Heart right ventricle (tissue), 16 donors: ENCODE measurements at places on chromosomes 11 and 22.
A peak's percentile ranks its signal among the peaks of the same experiment; 100 is the strongest.

- no peak overlapping the region for H3K4me3 ChIP-seq
- no peak overlapping the region for H3K27ac ChIP-seq
- DNase-seq, result no peak
- H3K36me3 ChIP-seq, result no peaks in the 10 kb centered on the region
Observed at GRCh38 chr11:65811764-65812475, 21.8 kb upstream of the SNX32 start.

- H3K4me3 ChIP-seq, result no peak overlapping the region
- peaks cover 11% of the 10 kb centered on the region for H3K27me3 ChIP-seq
- H3K4me1 ChIP-seq, result no peaks in the 10 kb centered on the region
- H3K27ac ChIP-seq, result no peak overlapping the region
- no peak for DNase-seq
Observed at GRCh38 chr22:44839721-44840120, 87.3 kb downstream of the ARHGAP8 start.

DNA sequence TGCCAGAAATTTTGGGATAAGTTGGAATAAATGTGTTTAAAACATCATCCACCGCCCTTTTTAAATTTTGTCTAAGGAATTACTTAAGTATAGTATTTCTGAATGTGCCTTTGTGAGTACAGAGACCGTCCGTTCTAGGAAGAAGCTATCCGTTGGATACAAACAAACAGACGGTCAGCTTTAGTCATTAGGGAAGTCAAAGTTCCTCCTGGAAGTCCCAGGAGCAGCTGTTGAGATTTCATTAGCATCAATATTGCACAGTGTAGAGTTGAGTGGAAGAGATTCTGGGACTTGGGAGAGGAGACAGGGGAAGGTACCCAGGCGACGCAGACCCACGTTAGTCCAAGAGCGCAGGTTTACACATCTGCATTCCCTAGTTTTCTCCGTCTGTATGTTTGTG is 15.7 kb upstream of the ADSL start:
- DNase-seq, result no peak
- H3K4me1 ChIP-seq, result peaks cover 53% of the 10 kb centered on the region
- no peaks in the 10 kb centered on the region for H3K27me3 ChIP-seq
- H3K4me3 ChIP-seq, result no peak overlapping the region
- no peak overlapping the region for H3K27ac ChIP-seq
- no peaks in the 10 kb centered on the region for H3K36me3 ChIP-seq

- no peaks in the 10 kb centered on the region for H3K36me3 ChIP-seq
- no peak overlapping the region for H3K27ac ChIP-seq
- H3K4me3 ChIP-seq, result no peak overlapping the region
- H3K27me3 ChIP-seq, result no peaks in the 10 kb centered on the region
- H3K4me1 ChIP-seq, result peaks cover 99% of the 10 kb centered on the region
Observed at GRCh38 chr11:68469122-68469521, 8.6 kb downstream of the PPP6R3 start.

DNA sequence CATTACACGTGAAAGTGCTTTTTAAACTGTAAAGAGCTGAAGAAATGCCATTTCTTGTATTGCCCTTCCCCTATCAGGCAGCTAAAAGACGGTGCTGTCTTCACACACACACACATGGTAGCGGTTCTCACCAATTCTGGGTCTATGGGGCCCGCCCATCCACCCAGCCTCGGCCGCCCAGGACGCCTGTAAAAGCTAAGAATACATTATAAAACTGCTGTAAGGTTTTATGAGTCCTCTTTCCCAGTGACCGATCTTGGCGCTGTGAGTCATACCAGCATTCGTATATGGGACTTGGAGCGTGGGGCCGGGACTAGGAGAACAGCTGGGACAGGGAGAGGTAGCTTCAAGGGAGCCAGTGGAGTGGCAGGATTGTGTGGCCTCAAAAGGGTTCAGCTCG is 149.7 kb upstream of the CADM1 start:
- no peak overlapping the region for H3K4me3 ChIP-seq
- H3K27me3 ChIP-seq, result no peaks in the 10 kb centered on the region
- no peaks in the 10 kb centered on the region for H3K36me3 ChIP-seq
- H3K27ac ChIP-seq, result no peak overlapping the region

DNA sequence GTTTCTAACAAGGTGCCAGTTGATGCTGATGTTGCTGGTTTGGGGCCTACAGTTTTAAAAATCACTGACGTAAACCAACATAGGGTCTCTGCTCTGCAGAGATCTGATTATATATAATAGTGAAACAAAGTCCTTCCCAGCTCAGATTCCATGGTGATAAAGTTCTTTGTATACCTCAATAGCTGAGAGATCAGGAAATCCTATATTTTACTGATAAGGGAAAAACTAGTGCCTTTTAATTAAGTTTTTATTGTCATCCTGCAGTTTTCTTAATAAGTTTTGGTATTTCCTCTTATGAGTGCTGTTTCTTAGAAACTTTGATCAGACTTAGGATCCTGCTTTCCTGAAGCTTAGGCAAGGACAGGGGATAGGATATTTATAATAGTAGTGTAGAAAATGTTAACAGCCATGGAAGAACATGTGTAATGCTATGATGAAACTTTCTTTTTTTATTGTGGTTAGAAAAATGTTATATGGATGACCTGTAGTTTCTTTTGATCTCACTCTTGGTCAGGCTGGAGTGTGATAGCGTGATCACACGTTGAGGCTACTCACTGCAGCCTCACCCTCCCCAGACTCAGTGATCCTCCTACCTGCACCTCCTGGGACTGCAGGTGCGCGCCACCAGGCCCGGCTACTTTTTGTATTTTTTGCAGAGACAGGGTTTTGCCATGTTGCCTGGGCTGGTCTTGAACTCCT is 14.1 kb downstream of the CAPRIN1 start:
- no peak overlapping the region for H3K27ac ChIP-seq
- no peaks in the 10 kb centered on the region for H3K36me3 ChIP-seq
- no peak for DNase-seq
- H3K27me3 ChIP-seq, result no peaks in the 10 kb centered on the region
- H3K4me1 ChIP-seq, result peaks cover 68% of the 10 kb centered on the region
- H3K4me3 ChIP-seq, result no peak overlapping the region

DNA sequence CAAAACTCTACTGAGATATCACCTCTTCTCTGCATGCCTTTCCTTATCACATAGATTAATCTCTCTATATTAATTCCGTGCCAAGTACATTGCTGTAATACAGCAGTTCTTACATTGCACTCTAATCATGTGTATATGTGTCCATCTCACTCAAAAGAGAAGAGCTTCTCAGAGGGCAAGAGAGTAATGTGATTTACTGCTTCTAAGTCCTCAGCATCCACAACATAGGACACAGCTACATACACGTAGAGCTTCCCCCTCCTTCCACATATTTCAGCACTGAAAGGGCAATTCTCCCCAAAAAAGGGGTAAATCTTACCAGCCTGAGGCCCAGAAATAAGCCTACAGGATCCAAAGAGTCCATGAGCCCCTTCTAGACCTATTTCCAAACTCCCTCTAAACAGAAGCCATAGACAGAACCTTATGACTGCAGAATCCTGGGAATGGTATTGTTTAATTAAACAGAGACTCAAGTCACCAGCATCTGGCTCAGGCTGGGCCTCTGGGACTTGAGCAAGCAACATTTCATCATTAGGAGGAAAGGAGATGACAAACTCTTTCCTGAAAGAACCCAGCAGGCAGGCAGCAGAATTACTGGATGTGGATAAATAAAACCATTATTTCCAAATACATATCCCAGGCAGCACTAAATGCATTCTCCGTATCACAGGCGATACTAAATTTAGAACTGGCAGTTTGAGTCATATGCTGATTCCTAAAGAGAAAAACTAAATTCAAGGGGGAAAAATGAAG is 87.2 kb downstream of the KCNC1 start:
- no peaks in the 10 kb centered on the region for H3K36me3 ChIP-seq
- peak; percentile 21 for DNase-seq
- no peaks in the 10 kb centered on the region for H3K27me3 ChIP-seq
- peak overlapping the region; percentile 46 for H3K27ac ChIP-seq

GRCh38 chr11:19988598-19988997 is 171.7 kb downstream of the DBX1 start:
- no peak overlapping the region for H3K4me3 ChIP-seq
- no peaks in the 10 kb centered on the region for H3K27me3 ChIP-seq
- H3K36me3 ChIP-seq, result peaks cover 13% of the 10 kb centered on the region
- peak overlapping the region; percentile 69 for H3K27ac ChIP-seq
- peaks cover 28% of the 10 kb centered on the region for H3K4me1 ChIP-seq
- peak; percentile 18 for DNase-seq

- no peaks in the 10 kb centered on the region for H3K4me1 ChIP-seq
- H3K4me3 ChIP-seq, result no peak overlapping the region
- no peak for DNase-seq
- H3K36me3 ChIP-seq, result no peaks in the 10 kb centered on the region
Observed at GRCh38 chr11:107844041-107844440, 14.5 kb downstream of the SLC35F2 start.

DNA sequence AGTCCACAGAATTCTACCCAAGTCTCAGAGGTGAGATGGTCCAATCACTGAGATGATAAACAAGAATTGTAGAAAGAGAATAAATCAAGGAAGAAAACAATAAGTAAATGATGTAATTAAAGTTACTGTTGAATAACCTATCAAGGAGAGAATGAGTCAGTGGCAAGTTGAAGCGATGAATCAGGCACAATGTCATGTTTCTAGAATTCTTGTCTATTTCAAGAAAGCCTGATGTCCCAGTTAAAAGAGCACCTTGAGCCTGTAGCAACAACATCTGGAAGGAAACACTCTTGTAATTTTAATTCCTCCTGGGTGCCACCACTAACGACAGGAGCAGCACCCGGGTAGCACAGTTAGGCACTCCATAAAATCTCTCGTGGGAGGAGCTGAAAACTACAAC is 67.9 kb upstream of the SLC35C1 start:
- no peak for DNase-seq
- H3K27me3 ChIP-seq, result no peaks in the 10 kb centered on the region
- H3K27ac ChIP-seq, result no peak overlapping the region
- H3K4me3 ChIP-seq, result no peak overlapping the region
- H3K36me3 ChIP-seq, result no peaks in the 10 kb centered on the region

DNA sequence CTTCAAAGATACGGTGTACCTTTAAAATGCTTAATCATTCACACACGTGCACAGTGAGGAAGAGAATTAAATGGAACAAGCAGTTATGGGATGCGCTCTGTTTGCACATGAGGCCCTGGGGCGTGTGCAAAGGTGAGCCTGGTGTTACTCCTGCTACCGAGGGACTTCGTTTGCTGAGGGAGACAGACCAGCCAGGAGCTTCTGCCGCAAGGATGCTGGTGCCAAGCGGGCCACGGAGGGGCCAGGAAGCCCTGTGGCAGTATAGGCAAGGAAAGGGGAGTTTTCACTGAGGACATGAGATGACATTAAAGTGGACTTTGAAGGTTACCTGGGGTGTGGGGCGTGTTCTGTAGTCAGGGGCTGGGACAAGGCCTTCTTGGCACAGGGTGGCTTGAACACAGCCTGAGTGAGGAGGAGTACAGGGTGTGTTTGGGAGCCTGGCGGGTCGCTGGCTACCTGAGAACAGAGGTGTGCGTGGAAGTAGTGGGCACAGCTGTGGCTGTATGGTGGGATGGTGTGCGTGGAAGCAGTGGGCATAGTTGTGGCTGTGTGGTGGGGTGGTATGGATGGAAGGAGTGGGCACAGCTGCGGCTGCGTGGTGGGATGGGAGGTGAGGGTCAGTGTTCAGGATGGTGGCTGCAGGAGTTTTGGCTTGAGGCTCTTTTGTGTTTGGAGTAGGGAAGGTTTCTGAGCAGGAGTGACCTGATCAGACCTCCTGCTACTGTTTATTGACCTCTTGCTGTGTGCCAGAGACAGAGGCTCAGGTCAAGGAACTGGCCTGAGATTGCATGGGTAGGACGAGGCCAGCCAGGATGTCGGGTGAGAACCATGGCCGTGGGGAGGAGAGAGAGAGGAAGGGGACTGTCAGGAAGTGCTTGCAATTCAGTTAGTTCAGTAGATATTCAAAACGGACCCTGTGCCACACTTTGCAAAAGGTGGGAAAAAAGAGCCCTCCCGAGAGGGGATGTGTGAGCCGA is 13.7 kb downstream of the TBC1D22A start:
- H3K4me1 ChIP-seq, result peaks cover 34% of the 10 kb centered on the region
- no peak overlapping the region for H3K4me3 ChIP-seq
- no peak for DNase-seq

- no peaks in the 10 kb centered on the region for H3K36me3 ChIP-seq
- H3K4me3 ChIP-seq, result no peak overlapping the region
- no peak for DNase-seq
- peaks cover 8% of the 10 kb centered on the region for H3K27me3 ChIP-seq
- no peaks in the 10 kb centered on the region for H3K4me1 ChIP-seq
- H3K27ac ChIP-seq, result no peak overlapping the region
Observed at GRCh38 chr22:39925909-39926679, 25.2 kb downstream of the GRAP2 start.

- no peaks in the 10 kb centered on the region for H3K4me1 ChIP-seq
- DNase-seq, result no peak
- H3K27ac ChIP-seq, result no peak overlapping the region
- H3K4me3 ChIP-seq, result no peak overlapping the region
- H3K36me3 ChIP-seq, result no peaks in the 10 kb centered on the region
Observed at GRCh38 chr11:7690648-7691047, 15.6 kb downstream of the OVCH2 start.

- no peak for DNase-seq
- peaks cover 20% of the 10 kb centered on the region for H3K4me1 ChIP-seq
- H3K36me3 ChIP-seq, result peaks cover 82% of the 10 kb centered on the region
Observed at GRCh38 chr11:68923614-68924013, 19.9 kb downstream of the IGHMBP2 start.

- no peak overlapping the region for H3K4me3 ChIP-seq
- no peak for DNase-seq
- H3K36me3 ChIP-seq, result no peaks in the 10 kb centered on the region
- H3K27me3 ChIP-seq, result no peaks in the 10 kb centered on the region
- H3K4me1 ChIP-seq, result peaks cover 44% of the 10 kb centered on the region
Observed at GRCh38 chr11:86182976-86183584, 61.5 kb upstream of the EED start.

- H3K4me3 ChIP-seq, result no peak overlapping the region
- no peaks in the 10 kb centered on the region for H3K36me3 ChIP-seq
- no peak for DNase-seq
- no peaks in the 10 kb centered on the region for H3K27me3 ChIP-seq
- H3K4me1 ChIP-seq, result no peaks in the 10 kb centered on the region
Observed at GRCh38 chr22:23501261-23501619, 78.8 kb downstream of the IGLL1 start.

DNA sequence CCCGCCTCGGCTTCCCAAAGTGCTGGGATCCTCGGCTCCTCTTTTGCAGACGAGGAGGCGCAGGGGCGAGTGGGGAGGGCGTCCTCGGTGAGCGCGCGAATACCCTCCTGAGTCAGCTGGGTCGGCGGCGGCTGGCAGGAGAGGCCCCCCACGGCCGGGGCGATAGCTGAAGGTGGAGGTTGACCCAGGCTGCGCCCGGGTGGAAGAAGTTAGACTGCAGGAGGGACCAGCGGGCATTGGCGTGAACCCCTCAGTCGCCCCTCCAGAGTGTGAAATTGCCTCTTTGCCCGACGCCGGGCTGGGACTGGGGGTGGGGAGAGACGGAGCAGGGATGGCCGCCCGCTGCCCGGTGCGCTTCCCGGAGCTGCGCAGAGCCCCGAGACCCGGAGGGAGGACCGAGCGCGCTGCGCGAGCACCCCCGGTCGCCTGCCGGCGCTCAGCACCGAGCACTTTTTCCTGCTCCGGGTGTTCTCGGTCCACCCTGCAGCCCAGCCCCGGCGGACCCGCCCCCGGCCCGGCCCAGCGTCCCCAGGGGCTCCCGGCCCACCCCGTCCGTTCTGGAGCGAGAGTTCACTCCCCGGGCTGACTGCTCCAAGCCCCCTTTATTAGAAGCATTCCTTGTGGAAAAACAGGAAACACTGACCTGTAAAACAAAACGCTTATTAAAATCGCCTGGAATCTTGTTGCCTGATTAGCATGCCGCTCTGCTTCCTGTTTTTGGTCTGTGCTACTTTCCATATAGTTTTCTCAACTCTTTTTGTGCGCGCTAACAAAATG is 13.7 kb upstream of the CPT1A start:
- H3K27me3 ChIP-seq, result peaks cover 5% of the 10 kb centered on the region
- H3K4me1 ChIP-seq, result peaks cover 16% of the 10 kb centered on the region
- no peaks in the 10 kb centered on the region for H3K36me3 ChIP-seq
- H3K4me3 ChIP-seq, result peak overlapping the region; percentile 64
